ENCODE measurements at places on chromosomes 6 and 20. TPM values are rescaled to one million over a fixed set of nuclear protein-coding genes. Genes with fewer than 3 reads are reported as not detected.

The SLC22A7 gene
- total RNA-seq = not detected

The TSBP1 gene
- total RNA-seq = 0.08 TPM

The MOXD1 gene
- 4.1 TPM for total RNA-seq

The SLC22A23 gene
- 0.66 TPM for total RNA-seq

The SIM1 gene
- not detected for total RNA-seq

The MCHR2 gene
- total RNA-seq = not detected

The BEND6 gene
- 4.0 TPM for total RNA-seq

The DLL1 gene
- 0.19 TPM for total RNA-seq

The SNPH gene
- 5.6 TPM for total RNA-seq
